ENCODE measurements at places on chromosomes 7 and 10.

DNA sequence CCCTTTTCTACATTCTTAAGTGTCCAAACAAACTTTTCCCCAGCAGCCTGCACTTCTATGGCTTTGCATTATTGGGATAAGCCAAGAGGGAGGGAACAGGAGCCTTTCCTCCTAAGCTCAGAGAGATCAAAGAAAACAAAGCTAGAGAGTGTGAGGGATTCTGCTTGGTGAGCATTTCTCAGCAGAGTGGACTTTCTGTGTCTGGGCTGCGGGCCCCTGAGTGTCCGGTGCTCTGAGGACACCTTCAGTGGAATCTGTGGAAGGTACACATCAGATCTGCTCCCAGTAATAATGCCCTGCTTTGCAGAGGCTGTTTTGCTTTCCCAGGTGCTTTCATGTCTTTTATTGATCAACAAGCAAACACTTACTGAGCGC is 50.2 kb downstream of the KCNMA1 start:
- DNase-seq = no peak

GRCh38 chr7:110688908-110689307 is 402.0 kb upstream of the LRRN3 start:
- no peak for DNase-seq

DNA sequence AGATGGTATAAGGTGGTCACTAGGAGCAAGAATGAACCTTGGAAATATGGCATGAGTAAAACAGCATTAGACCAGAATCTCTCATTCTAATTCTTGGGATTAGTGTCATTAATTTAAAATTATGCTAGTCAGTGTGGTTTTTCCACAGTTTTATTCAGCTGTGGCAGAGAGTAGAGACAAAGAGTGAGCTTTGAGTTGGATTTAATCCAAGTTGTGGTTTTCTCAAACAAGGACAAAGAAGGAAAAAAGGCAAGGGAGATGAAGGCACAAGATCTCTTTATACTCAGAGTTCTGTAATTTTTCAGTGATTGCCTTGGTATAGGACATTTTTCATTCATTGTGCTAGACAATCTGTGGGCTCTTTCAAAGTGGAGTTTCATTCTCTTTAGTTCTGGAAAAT is 28.2 kb upstream of the AKAP9 start:
- DNase-seq = no peak

GRCh38 chr10:43252166-43252782 is 14.6 kb downstream of the RASGEF1A start:
- DNase-seq = no peak

DNA sequence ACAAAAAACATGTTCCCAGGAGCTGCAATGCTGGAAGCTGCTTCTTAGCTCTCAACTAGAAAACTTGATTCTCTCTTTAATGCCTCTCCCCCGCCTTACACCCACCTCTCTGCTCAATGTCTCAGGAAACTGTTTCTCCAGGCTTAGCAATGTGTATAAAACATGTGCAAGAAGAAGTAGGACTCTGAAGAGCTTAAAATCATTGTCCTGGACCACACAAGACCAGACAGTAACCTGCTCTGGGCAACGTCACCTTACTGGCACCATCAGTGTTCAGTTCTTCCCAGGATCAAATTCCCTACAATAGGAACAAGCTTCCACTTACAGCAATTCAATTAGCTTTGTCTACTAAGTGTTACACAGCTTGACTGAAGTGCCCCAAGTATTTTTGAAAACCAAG is 104.9 kb downstream of the RAPGEF5 start:
- no peak for DNase-seq

DNA sequence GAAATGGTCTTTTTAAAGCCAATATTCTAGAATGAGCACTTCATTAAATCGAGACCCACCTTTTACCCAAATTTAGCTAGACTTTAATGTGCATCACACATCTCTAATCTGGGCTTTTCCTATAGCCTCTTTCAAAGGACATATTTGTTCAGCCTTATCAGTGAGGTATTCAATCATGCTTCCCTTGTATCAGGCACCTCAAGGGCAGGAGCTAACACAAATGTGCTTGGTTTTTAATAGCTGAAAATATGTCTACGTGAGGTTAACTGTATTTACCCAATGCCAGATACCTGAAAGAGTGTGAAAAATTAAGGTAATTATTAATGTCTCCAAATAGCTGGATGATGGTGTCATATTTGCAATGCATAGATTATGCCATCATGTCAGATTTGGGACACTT is 203.9 kb downstream of the SNX10 start:
- DNase-seq = no peak

- DNase-seq = no peak
Measured at GRCh38 chr7:40757109-40757508, 622.3 kb downstream of the SUGCT start.

- no peak for DNase-seq
Measured at GRCh38 chr10:86411281-86411841, 44.8 kb upstream of the GRID1 start.

DNA sequence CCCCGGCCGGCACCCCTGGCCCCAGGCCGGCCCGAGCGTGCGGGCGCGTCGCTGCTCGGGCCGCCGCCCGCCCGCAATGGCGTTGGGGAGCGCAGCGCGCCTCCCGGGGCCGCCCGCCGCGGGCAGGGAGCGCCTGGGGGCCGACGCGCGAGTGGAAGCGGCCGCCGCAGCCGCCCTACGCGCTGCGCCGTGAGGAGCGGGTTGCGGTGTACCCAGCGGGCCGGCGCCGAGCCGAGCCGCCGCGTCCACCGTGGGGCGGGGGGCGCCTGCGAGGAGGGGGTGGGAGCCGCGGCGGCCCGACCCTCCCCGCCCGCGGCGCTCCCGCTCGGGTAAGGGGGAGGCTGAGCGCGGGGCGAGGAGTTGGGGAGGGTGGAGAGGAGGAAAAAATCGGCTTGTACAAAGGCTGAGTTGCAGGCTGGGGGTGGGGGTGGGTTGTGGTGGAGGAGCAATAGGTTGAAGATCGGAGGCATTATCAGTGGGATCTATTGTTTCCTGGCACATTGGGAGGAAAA is 473 bp downstream of the PPP1R9A start:
- DNase-seq = peak; percentile 82

- no peak for DNase-seq
Measured at GRCh38 chr10:57294698-57295097, 933.6 kb upstream of the ZWINT start.

GRCh38 chr7:28784171-28784902 is 173.8 kb downstream of the TRIL start:
- peak; percentile 49 for DNase-seq

GRCh38 chr7:55515569-55516279 is 56.6 kb downstream of the VOPP1 start:
- no peak for DNase-seq

DNA sequence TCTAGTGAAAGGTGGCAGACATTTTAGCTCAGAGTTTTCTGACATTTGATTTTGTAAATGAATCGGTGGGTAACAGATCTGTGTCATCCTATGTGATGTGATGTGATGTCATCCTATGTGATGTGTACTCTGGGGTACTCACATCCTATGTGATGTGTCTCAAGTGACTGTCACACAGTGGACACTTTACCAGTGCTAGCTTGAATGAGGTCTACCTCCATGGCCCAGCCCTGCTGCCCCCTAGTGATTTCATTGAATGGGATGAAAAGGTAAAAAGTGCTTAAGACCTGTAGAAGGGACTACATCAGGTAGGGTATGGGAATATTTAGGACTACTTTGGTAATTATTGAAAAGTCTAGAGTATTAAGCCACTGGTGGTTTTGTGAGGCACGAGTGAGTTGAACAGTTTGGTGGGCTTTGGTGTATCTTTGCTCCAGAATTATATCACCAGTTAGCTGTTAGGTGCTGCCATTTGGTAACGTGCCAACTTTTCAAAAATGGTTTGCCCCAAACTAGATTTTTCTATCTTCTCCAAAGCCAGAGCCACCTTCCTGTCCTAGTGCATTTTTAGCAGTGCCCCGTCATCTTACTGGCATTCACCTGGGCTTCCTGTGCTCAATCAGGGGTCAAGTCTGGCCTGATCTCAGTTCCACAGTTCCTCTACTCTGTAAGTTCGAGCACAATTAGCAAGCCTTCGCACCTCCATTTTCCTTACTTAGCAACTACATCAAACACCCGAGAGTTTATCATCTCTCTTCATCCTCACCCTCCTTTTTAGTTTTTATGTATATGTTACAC is 9.7 kb downstream of the EIF4H start:
- peak; percentile 49 for DNase-seq

DNA sequence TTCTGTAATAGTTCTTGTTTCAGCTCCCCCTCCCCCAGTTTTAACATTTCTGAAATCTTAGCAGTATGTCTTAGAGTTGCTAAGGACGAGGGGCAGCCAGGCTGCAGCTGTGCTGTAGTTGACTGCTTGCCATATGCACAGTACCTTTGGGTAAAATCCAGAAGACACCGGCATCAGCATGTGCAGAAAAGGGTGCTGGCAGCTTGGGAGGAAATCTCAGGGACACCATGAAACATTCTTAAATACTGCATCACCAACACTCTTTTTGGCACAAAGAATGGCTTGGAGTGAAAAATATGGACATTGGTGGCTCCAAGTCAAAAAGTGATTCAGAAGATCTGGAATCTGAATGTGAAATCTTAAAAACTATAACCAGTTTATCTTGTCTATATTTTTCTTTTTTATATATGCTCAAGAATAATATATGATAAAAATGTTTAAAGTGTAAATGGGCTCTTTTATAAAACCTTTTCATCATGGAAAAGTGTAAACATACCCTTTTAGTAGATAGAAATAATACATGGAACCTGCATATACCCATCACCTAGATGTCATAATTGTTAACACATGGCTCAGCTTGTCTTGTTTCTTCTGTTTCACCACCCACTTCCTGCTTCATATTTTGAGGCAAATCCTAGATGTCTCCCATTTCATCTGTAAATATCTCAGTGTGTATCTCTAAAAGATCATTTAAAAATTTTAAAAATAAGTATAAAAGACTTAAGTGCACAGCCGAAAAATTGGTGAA is 34.4 kb upstream of the ARMS2 start:
- DNase-seq = no peak

GRCh38 chr10:124708246-124708779 is 35.9 kb downstream of the FAM53B start:
- no peak for DNase-seq

GRCh38 chr10:60818134-60818770 is 40.0 kb downstream of the CDK1 start:
- no peak for DNase-seq

DNA sequence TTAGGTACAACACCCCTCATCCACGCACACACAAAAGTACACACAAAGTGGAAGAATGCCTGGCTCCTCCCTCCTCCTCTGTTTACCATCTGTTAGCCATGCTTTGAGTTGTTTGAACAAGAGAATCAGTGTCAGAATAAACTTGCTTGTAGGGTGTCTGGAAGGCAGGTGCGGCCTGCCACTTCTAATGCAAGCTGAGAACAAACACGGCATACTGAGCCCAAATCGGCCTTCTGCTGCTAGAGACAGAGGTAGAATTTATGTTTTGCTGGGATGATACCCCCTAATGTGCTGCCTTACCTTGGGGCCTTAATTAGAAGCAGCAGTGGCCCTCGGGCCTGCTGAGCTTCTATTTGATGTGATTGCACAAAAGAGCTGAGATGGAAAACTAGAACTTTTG is 24.9 kb upstream of the FAM180A start:
- DNase-seq = no peak

DNA sequence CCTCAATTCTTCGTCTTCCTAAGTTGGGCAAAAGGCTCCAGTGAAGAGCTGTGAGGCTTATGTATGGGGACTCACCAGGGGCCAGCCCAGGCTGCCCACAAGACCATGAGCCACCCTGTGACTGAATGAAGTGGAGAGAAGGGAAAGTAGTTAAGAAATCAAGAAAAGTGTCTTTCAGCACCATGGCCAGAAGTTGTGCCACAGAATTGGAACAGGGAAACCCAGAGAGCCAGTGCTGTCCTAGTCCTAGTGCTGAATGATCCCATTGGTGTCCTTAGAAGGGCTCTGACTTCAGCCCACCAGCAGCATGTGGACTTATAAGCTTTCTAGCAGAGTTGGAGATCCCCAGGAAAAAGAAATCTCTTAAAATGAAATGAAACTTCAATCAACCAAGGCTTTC is 37.0 kb upstream of the CCSER2 start:
- no peak for DNase-seq

GRCh38 chr7:5679813-5680473 is 101.5 kb downstream of the RNF216 start:
- DNase-seq = no peak

DNA sequence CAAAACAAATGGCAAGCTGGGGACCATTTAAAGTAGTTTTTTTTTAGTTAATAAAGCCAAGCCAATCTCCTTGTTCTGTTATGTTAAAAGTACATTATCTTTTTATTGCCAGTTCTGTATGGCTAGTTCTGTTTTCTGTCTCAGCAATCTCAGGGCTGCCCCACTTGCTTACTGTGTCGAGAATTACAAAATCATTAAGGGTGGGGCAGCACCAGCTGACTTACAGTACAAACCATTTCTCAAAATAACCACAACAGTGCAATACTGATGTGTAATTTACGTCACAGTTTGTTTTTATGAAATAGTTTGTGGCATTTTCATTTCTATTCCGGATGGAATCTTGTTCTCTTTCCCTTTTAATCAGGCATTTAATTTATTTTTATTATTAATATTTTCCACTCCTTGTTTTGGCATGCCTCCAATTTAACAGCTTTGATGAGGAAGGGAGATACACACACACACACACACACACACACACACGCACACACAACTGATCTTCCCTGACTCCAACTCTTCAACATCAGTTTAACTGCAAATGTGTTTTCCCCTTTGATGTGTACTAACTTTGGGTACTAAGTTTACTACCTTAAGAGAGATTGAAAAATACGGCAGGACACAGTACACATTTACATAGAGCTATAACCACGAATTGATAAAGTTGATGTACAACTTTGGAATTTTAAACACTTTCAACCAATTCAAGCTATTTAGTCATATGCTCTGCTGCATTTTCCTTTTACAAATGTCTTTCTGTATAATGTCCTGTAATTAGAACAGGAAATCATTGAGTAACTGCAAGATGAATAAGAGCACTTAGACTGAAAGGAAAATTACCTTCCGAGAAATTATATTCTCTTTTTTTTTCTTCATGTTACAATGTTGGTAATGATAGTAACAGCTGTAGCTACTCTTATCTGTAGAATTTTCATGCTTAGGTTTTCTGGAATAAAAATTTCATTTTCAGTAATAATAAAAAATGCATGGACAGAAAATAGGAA is 91.5 kb downstream of the ARID5B start:
- peak; percentile 23 for DNase-seq

DNA sequence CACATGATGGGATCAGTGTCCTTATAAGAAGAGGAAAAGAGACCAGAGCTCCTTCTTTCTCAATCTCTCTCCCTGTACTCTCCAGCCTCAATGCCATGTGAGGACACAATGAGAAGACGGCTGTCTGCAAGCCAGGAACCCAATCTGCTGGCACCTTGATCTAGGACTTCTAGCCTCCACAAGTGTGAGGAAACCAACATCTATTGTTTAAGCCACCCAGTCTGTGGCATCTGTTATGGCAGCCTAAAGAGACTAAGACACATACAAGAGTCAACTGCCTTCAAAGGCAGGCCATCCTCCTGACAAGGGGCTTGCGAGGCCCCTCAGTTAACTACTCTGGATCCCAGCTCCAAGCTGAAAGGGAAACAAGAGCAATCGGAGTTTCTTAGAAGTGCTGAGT is 218.2 kb upstream of the FRMD4A start:
- no peak for DNase-seq

Data from SK-N-SH (cell line).